ENCODE measurements at places on chromosomes 2 and 18.

- DNase-seq = no peak
Measured at GRCh38 chr2:237929979-237930378, 36.8 kb upstream of the UBE2F start.

GRCh38 chr18:7567474-7568425 lies 634 bp downstream of the PTPRM start:
- no peak for DNase-seq

- DNase-seq = no peak
Measured at GRCh38 chr2:215811409-215812345, 201.7 kb downstream of the MREG start.

GRCh38 chr2:217513258-217513657 lies 489.5 kb downstream of the TNS1 start:
- DNase-seq = no peak

DNA sequence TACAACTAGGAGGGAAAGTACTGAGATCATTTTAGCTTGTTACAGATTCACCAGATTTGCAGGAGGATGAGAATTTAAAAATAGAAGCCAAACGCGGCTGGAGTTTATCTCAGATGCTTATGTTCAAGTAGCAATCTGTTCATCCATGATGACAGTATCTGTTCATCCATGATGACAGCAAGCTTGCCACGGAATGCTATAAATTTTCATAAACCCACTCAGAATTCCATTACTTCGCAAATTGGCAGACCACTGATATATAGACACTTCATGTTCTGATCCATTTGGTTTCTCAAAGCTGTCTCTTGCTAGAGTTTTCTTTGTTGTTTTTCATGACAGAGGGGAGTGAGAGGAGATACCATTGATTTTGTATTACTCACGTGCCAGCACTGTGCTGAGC lies 84.2 kb downstream of the GAREM1 start:
- DNase-seq = no peak

DNA sequence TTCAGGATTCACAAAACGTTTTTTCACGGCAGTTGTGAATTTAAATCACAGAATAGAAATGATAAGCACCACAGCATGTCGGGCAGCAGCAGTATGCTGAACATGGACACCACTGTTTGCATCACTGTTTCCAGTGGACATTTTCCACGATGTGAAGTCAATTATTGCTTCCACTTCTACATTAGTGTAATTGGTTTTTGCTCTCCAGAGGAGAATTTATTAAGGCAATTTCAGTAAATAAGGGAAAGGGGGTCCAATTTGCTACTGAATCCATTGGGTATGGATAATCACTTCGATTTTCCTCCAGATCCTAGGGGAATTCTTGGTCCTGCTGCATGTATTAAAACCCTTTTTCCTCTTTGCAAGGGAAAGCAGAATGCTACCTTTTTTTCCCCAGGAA lies 30.2 kb upstream of the VWC2L start:
- no peak for DNase-seq

DNA sequence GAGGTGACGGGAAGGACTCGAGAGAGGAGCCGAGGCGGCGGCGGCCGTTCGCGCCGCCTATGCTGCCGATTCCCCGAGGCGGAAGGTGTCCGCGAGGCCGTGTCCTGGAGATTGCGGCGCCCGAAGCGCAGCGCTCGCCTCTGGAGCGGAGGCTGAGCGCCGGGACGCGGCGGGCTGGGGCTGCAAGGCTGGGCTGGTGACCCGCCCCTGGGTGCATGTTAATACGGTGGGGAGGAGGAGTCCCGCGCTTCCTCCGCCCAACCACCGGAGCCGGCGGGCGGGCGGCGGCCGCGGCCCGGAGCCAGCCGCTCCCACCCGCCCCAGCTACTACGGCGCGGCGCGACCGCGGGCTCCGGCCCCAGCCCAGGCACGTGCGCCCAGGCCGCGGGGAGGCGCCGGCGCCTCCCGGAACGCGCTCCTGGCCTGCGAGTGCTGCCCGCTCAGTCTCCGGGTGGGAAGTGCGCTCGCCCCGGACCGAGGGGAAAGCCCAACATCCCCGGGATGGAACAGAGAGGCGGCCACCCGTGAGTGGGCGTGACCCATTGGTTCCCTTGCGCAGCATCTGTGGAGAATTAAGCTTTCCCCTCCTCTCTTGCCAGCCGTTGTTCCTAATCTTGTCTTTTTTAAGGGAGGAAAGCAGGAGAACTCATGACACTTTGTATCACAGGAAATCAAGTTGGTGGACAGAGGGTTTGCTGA lies at the start of gene DLGAP1:
Gene DLGAP1, minus strand, starts transcription at position 195 of the 699 bp plus-strand sequence.
- no peak for DNase-seq

- no peak for DNase-seq
Measured at GRCh38 chr2:949384-950079, 1.1 kb upstream of the SNTG2 start.

- no peak for DNase-seq
Measured at GRCh38 chr2:38454081-38454480, 77.0 kb upstream of the ATL2 start.

DNA sequence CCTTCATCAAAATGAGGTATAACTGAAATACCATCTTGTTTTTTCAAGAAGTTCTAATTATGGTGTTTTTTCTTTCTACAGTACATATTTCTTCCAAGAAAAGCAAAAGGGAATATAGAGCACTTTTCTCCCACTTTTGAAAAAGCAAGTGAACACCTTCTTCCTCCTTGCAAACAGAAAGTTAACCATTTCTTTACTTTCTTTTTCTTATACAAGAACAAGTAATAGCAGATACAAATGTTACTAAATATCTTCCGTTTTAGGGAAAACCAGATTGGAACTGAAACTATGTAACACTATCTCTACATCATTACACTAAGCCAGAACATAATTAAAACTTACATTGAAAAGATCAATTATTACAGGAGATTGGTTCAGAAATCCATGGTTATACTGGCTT lies 44.0 kb downstream of the COBLL1 start:
- DNase-seq = no peak

- no peak for DNase-seq
Measured at GRCh38 chr18:79217979-79218604, 148.9 kb downstream of the ATP9B start.

DNA sequence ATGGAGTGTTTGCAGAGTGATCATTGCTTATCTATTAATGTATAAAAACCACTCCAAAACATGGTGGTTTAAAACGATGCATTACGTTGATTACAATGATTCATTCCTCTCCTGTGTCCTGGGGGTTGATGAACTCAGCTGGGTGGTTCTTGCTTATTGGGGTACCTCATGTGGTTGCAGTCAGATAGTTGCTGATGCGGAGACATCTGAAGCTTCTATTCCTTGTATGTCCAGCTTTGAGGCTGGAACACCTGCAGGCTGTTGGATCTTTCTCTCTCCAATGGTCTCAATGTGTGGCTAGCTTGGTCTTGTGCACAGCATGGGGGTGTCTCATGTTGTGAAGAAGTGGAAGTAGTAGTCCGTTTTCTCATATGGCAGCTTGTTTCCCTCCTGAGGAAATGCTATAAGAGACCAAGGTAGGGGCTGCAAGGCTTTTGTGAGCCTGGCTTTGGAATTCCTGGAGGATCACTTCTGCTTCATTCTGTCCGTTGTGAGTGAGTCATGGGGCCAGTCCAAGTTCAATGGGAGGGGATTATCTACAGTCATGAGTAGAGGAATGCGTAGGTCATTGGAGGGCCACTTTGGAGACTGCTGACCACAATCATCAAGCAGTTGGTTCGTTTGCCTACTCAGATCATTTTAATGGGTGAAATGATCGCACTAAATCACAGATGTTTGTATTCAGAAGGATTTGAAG lies 601.0 kb downstream of the SLC4A3 start:
- DNase-seq = no peak

- no peak for DNase-seq
Measured at GRCh38 chr2:205103699-205104098, 558.4 kb downstream of the PARD3B start.

DNA sequence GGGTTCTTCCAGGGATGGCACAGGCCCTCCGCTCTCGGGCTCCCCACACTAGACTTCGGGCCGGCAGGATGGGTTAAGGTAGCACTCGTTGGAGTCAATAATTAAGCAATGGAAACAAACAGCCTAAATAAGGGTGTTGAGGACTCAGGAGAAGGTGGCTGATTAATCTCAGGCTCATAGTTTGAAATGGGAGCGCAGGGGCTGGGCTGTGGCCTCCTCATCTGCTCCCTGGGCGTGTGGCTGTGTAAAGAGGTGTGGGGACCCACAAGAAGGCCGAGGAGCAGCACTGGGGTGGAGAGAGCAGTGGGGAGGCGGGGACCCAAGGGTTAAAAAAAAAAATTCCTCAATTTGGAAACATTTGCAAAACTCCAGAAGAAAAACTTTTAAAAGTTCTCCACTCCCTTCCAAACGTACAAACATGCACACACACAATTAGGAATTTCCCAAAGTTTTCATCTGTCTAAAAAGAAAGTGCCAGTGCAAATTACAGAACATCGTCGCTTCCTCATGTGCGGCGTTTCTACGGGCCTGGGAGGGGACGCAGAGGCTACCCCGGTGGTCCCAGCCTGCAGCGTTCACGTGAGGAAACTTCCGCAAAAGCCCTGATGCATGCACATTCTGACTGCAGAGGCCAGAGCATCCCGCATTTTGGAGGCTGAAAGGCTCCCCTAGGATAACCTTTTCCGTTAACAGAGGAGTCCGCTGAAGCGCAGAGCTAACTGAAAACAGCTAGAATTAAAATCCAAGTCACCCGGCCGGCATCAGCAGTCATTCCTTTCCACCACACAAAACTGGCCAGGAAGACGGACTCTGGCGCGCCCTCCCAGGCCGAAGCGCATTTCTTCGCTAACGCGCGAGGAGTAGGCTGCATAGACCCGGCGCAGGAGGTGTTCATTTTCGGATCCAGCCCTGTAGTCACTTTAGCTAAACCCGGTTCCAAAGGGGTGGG lies 1.0 kb upstream of the TUBB6 start:
- DNase-seq = no peak

DNA sequence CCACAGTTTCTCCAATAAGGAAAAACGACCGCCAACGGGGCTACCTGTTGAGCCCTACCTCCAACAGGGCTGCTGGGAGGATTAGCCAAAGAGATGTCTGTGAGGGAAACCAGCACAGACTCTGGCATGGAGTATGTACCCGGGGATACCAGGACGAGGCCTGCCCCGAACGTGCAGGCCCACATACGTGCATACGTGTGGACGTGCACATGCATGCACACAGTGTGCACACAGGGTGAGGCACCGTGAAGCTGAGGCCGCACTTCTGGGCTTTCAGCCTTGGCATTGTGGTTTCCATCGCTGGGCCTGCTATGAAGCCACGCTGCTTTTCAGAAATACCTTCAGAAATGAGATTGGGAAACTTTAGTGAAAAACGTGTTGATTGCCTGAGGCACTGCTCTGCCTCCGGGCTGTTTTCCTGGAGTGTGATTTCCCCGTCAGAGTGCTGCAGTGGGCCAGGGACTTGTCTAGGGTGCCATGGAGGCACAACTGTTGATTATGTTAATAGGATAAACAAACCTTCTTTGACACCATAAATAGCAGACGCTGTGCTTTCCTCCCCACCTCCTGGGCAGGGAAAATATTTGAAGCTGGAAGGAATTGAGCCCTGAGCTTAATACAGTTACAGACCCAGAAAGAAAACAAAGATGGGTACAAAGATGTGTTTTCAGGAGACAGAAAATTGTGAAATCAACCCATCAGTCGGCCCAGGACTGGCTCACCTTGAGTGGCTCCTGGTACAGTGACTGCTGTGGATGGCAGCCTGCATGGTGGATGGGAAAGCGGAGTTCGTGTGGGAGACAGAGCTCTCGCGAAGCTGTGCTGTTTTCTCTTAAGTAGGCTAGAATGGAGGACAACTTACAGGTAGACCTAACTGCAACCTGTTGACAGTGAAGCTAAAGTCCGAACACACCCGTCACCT lies 182.3 kb downstream of the FAM210A start:
- DNase-seq = no peak

- DNase-seq = no peak
Measured at GRCh38 chr18:79062806-79063205, 6.4 kb upstream of the ATP9B start.

DNA sequence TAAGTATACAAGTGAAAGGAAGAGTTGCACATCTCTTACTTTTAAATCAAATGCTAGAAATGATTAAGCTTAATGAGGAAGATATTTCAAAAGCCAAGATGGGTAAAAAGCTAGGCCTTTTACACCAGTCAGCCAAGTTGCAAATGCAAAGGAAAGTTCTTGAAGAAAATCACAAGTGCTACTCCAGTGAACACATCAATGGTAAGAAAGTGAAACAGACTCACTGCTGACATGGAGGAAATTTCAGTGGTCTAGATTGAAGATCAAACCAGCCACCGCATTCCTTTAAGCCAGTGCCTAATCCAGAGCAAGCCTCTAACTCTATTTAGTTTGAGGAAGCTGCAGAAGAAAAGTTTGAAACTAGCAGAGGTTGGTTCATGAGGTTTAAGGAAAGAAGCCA lies 79.1 kb downstream of the RBBP8 start:
- DNase-seq = no peak

GRCh38 chr2:39648580-39648979 lies 17.1 kb upstream of the TMEM178A start:
- no peak for DNase-seq

- DNase-seq = no peak
Measured at GRCh38 chr2:8709611-8710010, 27.8 kb downstream of the ID2 start.

GRCh38 chr2:86661333-86661732 lies 37.7 kb upstream of the RNF103 start:
- DNase-seq = no peak

GRCh38 chr2:111160758-111161157 lies 40.0 kb downstream of the BCL2L11 start:
- DNase-seq = no peak

DNA sequence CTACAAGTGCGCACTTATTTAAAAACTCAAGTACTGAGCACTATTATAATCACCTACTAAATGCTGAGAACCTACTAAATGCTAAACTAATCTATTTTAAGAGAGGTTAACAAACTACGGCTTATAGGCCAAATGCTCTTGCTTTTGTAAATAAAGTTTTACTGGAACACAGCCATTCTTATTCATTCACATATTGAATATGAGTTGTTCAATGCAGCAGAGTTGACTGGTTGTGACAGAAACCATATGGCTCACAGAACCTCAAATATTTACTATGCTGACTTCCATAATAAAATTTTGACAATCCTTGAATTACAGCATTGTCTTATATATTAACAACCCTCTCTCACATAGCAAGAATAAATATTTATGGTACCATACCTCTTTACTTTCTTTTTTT lies 103.2 kb downstream of the ZNF521 start:
- no peak for DNase-seq

DNA sequence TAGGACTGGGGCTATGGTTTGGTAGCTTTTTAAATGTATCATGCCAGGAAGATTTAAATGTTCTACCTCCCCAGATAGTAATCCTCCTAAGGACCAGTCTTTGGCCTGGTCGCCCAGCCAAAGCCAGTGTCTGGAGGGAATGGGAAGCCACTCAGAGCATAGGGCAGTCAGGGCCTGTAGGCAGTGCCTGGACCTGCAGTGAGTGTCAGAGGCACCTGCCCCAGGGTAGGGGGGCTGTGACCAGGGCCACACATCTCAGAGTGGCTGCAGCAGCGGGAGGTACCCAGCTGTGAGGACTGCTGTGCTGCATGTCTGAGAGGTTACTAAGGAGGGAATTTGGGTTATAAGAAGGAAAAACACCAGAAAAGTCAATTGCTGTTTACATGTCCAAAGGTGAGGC lies 57.7 kb downstream of the MYT1L start:
- no peak for DNase-seq

- DNase-seq = no peak
Measured at GRCh38 chr18:77407733-77408132, 158.1 kb downstream of the GALR1 start.

GRCh38 chr2:9820020-9820973 lies 23.0 kb upstream of the TAF1B start:
- DNase-seq = no peak

GRCh38 chr2:145352484-145352883 lies 832.6 kb upstream of the ZEB2 start:
- no peak for DNase-seq

Data from effector CD4-positive, alpha-beta T cell (primary cell).